A549 treated with Mapracorat at 1 μM for 4 hours (cell line): ENCODE measurements at places on chromosomes 1 and 21. TPM values are rescaled to one million over a fixed set of nuclear protein-coding genes. Genes with fewer than 3 reads are reported as not detected.

RAB7B gene
- 0.92 to 1.7 TPM (median 0.96 TPM) in 5 replicates for total RNA-seq

CGN gene
- total RNA-seq: 1.5 to 2.4 TPM (median 2.2 TPM) in 5 replicates

RGSL1 gene
- total RNA-seq: not detected in 5 replicates

ARV1 gene
- total RNA-seq: 24.3 to 26.8 TPM (median 25.1 TPM) in 5 replicates

TTC24 gene
- total RNA-seq: not detected in 5 replicates

PRAMEF26 gene
- not detected in 5 replicates for total RNA-seq

ZNF692 gene
- total RNA-seq: 13.3 to 25.0 TPM (median 17.8 TPM) in 5 replicates

LCE1D gene
- total RNA-seq: not detected in 5 replicates

SPATA6 gene
- 1.3 to 1.9 TPM (median 1.7 TPM) in 5 replicates for total RNA-seq

TRIM33 gene
- total RNA-seq: 9.2 to 14.5 TPM (median 12.1 TPM) in 5 replicates

VHLL gene
- not detected in 5 replicates for total RNA-seq

MNDA gene
- not detected in 5 replicates for total RNA-seq

MRPS21 gene
- 83.1 to 92.1 TPM (median 85.9 TPM) in 5 replicates for total RNA-seq

SH3D21 gene
- total RNA-seq: 1.9 to 3.8 TPM (median 2.4 TPM) in 5 replicates

MX2 gene
- total RNA-seq: 0.08 TPM in 1 of 5 replicates, not detected in the others

MTARC1 gene
- 8.0 to 9.4 TPM (median 9.0 TPM) in 5 replicates for total RNA-seq

ORC1 gene
- 19.6 to 21.3 TPM (median 20.8 TPM) in 5 replicates for total RNA-seq

OR2T11 gene
- not detected in 5 replicates for total RNA-seq

KCNE2 gene
- total RNA-seq: not detected in 5 replicates

ZNF683 gene
- total RNA-seq: not detected in 5 replicates

FMO2 gene
- total RNA-seq: not detected in 5 replicates

RIPK4 gene
- 14.7 to 21.0 TPM (median 17.9 TPM) in 5 replicates for total RNA-seq

KRTAP19-3 gene
- total RNA-seq: not detected in 5 replicates

TENT5C gene
- total RNA-seq: 0.02 to 0.10 TPM (median 0.06 TPM) in 5 replicates

SPATA21 gene
- 0.07 to 0.22 TPM in 2 of 5 replicates, not detected in the others for total RNA-seq

MAB21L3 gene
- 0.04 TPM in 1 of 5 replicates, not detected in the others for total RNA-seq

LAMC2 gene
- 18.9 to 24.4 TPM (median 19.9 TPM) in 5 replicates for total RNA-seq

EDN2 gene
- 27.8 to 36.9 TPM (median 34.3 TPM) in 5 replicates for total RNA-seq

ITPKB gene
- total RNA-seq: 1.8 to 2.7 TPM (median 2.2 TPM) in 5 replicates

ILDR2 gene
- 0.02 to 0.05 TPM (median 0.03 TPM) in 3 of 5 replicates, not detected in the others for total RNA-seq

CRNN gene
- not detected in 5 replicates for total RNA-seq

SLC6A9 gene
- 11.5 to 16.0 TPM (median 13.8 TPM) in 5 replicates for total RNA-seq

TRIM17 gene
- total RNA-seq: not detected in 5 replicates

AKR1A1 gene
- 69.1 to 77.1 TPM (median 75.8 TPM) in 5 replicates for total RNA-seq

INAVA gene
- total RNA-seq: 36.4 to 50.4 TPM (median 46.3 TPM) in 5 replicates

EPHB2 gene
- total RNA-seq: 32.5 to 44.1 TPM (median 39.5 TPM) in 5 replicates
